ENCODE measurements at places on chromosomes 1 and 21.

- no peak for DNase-seq
Observed at GRCh38 chr1:212565571-212566305, 42.8 kb upstream of the ATF3 start.

- no peak for DNase-seq
Observed at GRCh38 chr1:54996359-54996868, 2.3 kb upstream of the BSND start.

DNA sequence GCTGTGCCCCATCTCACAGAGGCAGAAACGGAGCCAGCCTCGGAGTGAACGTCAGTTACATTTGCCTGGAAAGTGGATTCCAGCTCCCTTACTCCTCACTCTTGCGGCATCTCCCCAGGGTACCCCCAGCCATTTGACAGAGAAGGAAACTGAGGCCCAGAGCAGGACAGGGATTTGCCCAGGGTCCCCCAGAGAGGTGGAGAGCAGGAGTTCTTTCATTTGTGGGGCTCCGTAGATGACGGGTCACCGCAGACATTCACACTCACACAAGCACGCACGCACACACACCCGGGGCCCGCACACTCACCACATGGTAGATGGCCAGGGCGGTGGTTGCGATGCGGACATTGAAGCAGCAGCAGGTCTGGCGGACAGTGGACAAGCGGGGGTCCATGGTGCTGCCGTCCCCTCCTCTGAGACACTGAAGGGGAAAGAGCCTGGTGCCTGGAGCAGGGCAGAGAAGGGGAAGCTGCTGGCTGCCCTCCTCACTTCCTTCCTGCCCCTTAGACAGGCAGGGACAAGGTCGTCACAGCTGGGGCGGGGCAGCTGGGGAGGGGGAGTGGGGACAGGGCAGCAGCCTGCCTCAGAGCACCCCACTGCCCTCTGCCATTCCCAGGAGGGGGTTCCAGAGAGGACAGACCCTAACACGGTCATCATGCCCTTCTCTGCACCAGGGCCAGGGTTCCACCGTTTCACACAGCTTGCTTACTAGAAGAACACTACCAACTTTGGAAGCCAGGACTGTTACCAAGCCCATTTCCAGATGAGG lies at the start of gene LAPTM5:
TSS of gene LAPTM5 (minus strand) at position 423 of the 769 bp plus-strand sequence. CDS start at position 394, 29 bp downstream.
- DNase-seq: no peak

GRCh38 chr1:114482585-114482984 lies 28.4 kb downstream of the TRIM33 start:
- no peak for DNase-seq

GRCh38 chr1:39384305-39384704 lies 107.1 kb upstream of the BMP8A start:
- DNase-seq: no peak

GRCh38 chr1:101006553-101006952 lies 19.0 kb downstream of the DPH5 start:
- DNase-seq: no peak

DNA sequence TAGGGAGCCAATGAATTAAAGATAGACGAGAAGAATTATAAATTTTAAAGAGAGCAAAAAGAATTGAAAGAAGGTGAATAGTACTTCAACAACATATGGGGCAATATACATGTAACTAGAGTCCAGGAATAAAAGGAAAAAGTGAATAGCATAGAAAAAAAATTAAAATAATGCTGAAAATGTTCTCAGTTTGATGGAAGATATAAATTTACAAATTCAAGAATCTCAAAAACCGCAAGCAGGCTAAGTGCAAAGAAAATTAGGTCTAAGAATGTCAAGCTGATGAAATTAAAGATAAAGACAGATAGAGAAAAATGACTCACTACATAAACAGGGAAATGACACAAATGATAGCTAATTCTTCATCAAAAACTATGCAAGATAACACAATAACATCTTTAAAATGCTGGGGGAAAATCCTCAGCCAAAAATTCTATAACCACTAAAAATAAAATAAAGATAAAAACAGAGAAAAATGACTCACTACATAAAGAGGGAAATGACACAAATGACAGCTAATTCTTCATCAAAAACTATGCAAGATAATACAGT lies 326.3 kb downstream of the TBX15 start:
- DNase-seq: no peak

DNA sequence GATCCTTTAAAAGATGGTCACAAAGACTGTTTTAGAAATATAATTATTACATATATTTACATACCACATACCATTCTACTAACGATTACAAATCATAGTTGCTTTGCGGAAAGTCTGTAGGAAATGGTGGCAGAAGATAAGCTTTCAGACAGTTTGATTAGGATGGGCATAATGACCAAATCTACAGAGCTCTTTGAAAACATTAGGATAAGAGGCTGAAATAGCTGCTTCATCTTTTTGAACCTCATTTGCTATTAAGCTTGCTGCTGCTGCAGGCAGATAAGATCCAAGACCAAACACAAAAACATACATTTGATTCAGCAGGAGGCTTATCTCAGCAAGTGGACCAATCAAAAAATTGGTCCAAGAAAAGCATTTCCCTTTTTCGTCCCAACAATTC lies 47.1 kb downstream of the DDAH1 start:
- DNase-seq: no peak

DNA sequence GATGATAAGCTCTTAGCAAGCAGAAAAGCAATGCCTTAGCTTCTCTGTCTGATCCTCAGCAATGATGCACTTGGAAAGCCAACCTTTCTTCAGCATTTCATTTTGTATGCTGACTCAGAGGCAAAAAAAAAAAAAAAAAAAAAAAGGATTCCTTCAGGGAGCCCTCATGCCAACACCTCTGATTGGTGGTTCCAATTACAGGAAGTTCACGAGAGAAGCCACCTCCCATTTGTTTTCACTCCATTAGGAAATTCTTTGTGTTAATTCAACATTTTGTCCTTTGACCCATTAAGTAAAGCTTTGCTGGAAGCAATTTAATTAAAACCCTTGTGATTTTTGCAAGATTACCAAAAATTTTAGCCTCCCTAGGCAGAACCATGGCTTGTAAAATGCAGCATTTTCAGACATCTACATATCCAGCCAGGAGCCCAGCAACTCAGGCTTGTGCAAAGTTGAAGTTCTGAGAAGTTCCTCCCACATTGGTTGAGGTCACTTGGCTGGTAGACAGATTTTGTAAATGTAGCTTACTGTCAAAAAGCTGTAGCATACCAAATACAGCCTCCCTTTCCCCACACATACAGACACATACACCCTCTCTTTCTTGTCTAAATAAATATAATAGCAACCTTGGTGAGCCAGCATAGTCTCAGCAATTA lies 27.1 kb upstream of the VTCN1 start:
- no peak for DNase-seq

- no peak for DNase-seq
Observed at GRCh38 chr1:172287208-172287607, 133.3 kb upstream of the C1orf105 start.

GRCh38 chr1:25442178-25442577 lies 11.5 kb downstream of the MACO1 start:
- no peak for DNase-seq

- no peak for DNase-seq
Observed at GRCh38 chr1:154198756-154199562, 7.1 kb upstream of the TPM3 start.

DNA sequence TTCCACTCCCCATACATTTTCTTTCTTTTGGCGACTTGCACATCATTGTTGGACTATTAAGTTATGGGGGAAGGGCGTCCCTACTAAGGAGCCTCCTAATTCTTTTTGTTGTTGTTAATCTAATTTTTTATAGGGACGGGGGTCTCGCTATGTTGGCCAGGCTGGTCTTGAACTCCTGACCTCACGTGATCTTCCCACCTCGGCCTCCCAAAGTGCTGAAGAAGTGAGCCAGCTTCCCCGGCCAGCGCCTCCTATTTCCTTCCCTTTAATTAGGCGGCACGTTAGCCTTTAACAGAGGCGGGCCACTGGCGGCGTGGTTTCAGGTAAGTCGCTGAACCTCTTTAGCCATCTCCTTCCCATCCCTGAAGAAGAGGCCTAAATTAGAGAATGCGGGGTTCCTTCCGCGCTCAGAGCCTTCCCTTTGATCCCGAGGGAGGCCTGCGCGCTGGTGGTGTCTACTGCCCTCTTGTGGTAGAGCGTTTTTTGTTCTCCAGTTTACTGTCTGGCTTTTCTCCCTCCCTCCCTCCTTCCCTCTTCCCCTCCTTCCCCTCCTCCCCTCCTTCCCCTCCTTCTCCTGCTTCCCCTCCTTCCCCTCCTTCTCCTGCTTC lies 38.1 kb downstream of the TNFRSF9 start:
- DNase-seq: peak; percentile 78

DNA sequence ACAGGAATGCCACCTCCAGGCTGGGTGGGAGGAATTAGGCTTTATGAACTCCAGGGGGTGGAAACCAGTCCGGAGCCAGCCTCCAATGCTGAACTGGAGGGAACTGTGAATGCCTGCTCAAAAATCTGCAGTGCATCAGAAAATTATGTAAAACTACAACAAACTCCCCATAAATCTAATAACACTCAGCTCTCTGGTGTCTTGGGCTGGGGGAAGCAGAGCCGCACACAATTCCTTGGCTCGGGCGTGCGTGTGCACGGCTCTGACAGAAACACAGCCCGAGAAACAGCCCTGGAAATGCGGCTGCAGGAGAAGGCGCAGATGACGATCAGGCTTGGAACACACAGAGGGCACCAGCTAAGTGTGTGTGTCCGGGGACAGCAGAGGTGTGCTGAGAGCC lies 127.6 kb upstream of the VAMP3 start:
- DNase-seq: no peak

DNA sequence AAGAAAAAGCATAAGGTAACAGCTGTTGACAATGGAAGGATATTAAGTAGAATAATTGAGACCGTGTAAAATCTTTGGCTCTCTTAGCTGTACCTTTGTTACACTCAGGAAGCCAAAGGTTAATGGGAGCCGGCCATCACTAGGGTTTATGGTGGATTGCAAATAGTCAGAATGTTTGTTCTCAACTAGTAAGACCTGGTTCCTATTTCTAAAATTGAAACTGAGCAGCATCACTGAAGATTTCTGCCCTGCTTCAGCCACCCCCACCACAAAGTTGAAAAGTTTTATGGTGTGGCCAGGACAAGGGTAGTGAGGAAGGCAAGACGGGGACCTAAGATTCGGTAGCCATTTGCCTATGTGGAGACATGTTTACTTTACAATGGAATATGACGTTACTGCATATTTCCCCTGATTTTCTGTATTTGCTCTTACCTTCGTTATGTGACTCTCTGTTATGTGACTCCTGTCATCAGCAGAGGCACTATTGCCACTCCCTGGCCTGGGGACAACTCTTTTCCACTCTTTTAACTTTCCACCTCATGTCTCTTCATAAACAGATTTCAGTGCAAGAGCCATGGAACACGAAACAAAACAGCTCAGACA lies 41.4 kb upstream of the KIF1B start:
- DNase-seq: no peak

- DNase-seq: no peak
Observed at GRCh38 chr1:211320980-211321379, 5.7 kb upstream of the TRAF5 start.

GRCh38 chr1:44842862-44843655 lies at the start of gene PTCH2:
PTCH2 (minus strand) TSS chr1:44843253; CDS start chr1:44842932, 321 bp downstream.
- no peak for DNase-seq

- no peak for DNase-seq
Observed at GRCh38 chr1:27332536-27333281, 9.1 kb upstream of the SYTL1 start.

DNA sequence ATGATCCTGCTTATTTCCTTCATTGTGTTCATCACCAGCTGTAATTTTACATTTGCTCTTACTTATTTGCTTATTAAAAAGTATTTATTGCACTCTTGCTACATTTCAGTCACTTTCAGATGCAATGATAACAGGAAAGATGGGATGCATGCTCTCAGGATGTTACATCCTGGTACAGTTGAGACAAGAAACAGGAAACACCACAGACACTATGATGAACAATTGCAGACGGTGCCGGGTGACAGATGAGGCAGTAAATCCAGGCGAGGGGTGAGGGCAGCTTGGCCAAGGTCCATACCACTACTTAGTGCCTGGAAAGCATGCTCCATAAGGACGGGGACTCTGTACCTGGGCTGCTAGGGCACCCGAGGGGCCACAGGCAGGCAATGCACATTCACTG lies 156.6 kb upstream of the RAB4A start:
- DNase-seq: no peak

GRCh38 chr1:192534666-192535065 lies 40.9 kb upstream of the RGS1 start:
- DNase-seq: no peak

- DNase-seq: no peak
Observed at GRCh38 chr1:64851664-64852063, 106.8 kb downstream of the RAVER2 start.

DNA sequence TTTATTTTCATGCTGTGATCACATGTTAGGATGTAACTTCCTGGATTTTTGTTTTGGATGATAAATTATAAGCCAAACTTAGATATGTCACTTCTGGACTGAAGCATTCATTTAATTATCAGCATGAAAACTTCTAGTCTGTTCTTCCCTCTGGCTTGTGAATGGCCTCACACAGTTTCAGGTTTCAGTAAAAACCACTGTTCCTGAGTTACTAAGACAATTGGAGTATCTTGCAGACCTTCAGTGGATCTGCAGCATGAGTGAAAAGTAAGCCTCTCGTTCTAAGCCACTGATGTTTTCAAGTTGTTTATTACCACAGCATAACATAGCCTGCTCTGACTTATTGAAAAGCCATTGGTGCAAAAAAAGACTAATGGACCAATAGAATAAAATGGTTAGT lies 55.3 kb upstream of the RGS21 start:
- DNase-seq: no peak

DNA sequence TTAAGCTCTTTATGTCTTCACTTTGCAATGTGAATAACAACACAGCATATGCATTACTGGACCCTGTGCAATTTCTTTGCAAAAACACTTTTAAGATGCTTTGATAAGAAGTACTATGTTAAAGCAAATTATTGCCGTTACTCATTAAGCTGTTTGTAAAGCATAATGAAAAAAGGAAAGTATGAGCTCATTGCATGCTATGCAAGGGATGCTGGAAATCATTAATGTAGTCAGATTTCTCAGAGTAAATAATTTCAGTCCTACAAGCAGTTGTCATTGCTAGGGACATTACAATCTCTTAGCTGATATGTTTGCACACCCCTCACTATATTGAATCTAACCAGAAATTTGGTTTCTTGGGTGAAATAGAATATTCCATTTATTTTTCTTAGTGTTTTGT lies 982.5 kb upstream of the ADGRL2 start:
- DNase-seq: no peak

- no peak for DNase-seq
Observed at GRCh38 chr1:74729741-74730478, 2.9 kb downstream of the CRYZ start.

GRCh38 chr21:44813727-44814126 lies 4.1 kb downstream of the SUMO3 start:
- no peak for DNase-seq

- no peak for DNase-seq
Observed at GRCh38 chr1:224430511-224431113, 4.0 kb downstream of the WDR26 start.

GRCh38 chr1:153465811-153466636 lies 5.6 kb upstream of the S100A7 start:
- DNase-seq: peak; percentile 80
